CD4-positive, alpha-beta T cell treated with Interleukin-17A for 1 hour (primary cell): ENCODE measurements at places on chromosomes 13 and 19.
A peak's percentile ranks its signal among the peaks of the same experiment; 100 is the strongest.

GRCh38 chr19:14005349-14006084 is 603 bp downstream of the RFX1 start:
- DNase-seq: peak; percentile 96

GRCh38 chr13:41763782-41764181 is 197.1 kb downstream of the VWA8 start:
- DNase-seq: no peak

GRCh38 chr13:29318741-29319140 is 276.7 kb downstream of the SLC7A1 start:
- DNase-seq: no peak

DNA sequence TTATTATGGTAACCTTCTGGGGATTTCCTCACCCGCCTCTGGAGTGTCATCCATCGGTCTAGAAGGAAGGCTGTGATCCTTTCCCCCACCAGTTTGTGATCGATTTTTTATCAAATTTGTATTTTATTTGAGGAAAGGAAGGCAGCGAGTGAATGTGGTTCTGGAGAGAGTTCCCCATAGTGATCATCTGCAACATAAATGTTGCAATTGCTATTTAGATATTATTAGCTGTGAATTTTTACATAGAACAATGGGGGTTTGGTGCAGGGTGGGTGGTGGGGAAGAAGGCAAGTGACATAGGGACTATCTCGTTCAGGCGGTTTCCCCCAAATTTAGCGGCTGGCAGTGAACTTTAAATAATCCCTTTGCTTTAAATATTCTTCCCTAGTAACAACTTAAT is 1.2 kb downstream of the CDK8 start:
- DNase-seq: no peak

GRCh38 chr13:35190241-35190640 is 248.2 kb downstream of the NBEA start:
- no peak for DNase-seq

DNA sequence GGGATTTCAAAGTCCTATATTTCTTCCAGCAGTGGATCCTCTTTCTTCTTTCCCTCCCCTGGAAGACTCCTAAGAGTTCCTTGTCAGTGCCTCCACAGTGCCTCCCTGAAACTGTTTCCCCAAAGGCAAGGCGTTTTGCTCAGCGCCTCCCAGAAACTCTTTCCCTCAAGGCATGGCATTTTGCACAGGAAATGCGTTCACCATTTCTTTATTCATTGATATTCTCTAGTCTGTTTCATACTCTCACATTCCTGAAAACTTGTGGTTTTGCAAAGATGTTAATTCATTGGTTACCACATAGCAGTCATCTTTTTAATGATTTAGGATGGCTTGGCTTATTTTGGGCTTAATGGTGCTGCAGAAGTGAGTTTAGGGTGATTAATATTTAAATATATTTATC is 177.3 kb upstream of the SLC10A2 start:
- DNase-seq: no peak

GRCh38 chr13:109010912-109011311 is 381.5 kb downstream of the MYO16 start:
- DNase-seq: no peak

GRCh38 chr13:74889321-74889720 is 592.6 kb downstream of the TBC1D4 start:
- DNase-seq: no peak

DNA sequence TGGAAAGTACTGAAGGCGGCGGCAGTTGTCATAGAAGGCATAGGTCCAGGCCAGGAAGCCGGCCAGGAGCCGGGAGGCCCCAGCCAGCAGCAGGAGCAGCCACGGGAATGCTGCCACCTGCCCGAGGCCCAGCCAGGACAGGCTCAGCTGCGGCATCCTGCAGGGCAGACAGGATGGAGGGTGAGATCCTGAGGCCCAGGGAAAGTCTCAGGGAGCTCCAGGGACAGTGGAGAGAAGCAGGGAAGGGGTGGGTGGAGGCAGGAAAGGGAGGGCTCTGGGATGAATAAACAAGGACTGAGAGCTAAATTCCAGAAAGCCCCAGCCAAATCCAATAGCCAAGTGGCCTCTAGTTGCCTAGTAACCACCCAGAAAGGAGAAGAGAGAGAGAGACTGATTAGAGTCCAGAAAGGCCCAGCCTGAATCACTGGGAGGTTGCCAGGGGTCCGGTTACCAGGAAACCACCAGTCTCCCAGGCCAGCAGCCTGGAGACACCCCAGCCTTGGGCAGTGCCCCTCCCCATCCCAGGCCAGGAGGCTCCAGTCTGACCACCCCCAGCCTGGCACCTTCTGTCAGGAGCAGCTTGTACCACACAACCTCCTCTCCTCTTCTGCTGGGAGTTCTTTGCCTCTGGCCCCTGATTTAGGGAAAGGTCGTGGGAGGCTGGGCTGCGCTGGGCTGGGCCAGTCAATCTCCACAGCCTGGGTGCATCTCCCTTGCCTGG is 7.5 kb upstream of the OR10H5 start:
- no peak for DNase-seq

DNA sequence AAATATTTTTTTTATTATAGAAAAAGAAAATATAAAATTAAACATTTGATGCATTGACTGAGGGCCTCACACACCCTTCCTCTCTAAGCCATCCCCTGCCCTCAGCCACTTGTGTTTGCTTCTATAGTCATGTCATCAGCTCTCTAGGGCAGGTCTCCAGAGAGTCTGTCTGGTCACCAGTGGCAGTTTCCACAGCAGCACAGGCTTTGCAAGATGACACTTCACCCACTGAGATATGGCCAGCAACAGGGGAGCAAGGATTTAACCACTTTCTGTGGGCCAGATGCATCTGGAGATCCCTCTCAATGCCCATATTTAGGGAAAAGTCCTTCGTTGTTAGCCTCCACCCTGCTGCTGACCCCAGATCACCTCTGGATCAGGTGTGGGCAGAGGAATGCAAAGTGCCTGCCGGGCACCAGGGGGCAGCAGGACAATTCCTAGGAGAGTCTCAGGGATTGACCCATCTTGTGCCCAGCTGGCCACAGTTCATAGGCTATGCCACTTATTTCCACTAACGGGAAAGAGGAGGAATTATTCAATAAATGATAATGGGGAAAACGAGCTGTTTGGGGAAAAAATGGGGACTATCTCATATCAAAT is 4.8 kb downstream of the ABCC4 start:
- DNase-seq: peak; percentile 27

- DNase-seq: peak; percentile 39
Measured at GRCh38 chr13:73861136-73861535, 273.1 kb downstream of the KLF12 start.

GRCh38 chr13:108470921-108471320 is 158.5 kb upstream of the MYO16 start:
- no peak for DNase-seq

DNA sequence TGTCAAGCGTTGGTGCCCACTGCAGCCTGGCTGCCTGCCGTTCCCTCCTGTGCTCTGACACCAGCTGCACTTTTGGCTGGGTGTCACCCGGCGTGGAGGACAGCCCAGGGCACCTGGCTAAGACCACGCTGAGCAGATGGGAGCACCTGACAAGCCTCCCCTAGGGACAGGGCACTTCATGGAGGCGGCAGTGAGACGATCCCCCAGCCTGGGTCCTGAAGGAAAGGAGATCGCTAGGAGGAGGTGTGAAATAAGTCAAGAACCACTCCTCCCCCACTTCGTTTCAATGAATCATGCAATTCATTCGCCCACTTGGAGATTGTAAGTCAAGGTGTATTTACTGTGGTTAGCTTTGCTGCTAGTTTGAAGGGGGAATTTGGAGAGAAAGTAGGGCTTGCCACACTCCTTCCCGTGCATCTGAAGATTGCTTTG is 38.8 kb downstream of the VSTM2B start:
- no peak for DNase-seq

DNA sequence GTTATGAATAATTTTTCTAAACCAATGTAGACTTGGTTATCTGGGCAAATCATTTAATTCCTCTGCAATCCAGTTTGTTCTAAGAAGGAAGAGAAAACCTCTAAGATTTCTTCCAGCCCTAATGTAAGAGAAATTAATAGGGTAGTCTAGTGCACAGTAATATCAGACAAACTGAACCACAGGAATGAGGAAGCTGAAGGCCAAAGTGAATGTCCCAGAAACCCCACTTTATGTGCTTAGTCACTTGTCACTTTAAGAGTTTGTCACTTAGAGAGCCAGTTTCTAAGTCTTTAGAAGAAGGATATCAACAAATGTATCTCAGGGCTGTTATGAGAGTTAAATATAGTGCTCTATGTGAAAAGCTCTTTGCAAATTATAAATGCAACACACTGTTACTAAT is 750.6 kb downstream of the DIAPH3 start:
- DNase-seq: no peak

DNA sequence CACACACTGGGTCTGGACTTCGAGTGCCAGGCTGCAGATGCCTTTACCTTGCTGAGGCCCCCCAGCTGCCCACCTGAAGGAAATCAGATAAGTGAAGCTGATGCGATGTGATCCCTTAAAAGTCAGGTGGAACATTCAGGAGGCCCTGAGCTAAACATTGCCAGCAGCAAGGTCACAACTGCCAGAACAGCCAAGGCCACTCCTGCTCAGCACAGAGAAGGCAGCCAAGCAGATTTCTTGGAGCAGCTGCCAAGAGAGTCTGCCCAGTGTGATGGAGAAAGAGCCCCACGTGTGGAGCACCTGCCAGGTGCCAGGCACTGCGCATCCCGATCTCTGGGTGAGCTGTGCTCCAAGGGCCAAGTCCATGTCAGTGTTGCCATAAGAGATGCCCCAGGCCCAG is 20.6 kb upstream of the UQCRFS1 start:
- DNase-seq: no peak

DNA sequence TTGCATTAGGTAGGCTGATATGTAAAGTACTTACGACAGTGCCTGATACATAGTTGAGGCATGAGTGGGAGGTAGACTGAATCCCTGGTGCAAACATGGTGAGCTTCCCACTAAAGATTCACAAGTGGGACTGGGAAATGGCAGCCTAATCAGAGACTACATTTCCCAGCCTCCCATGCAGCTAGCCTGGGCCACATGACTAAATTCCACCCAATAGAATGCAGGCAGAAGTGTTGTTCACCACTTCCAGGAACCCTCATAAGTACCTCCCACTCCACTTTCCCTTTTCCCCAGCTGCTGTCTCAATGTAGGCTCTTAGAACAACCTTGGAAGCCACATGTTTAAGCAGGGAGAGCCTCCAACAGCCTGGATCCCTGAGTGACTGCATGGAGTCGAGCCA is 104.9 kb downstream of the CACNA1A start:
- DNase-seq: no peak

- no peak for DNase-seq
Measured at GRCh38 chr13:76091076-76091475, 454.9 kb downstream of the LMO7 start.

DNA sequence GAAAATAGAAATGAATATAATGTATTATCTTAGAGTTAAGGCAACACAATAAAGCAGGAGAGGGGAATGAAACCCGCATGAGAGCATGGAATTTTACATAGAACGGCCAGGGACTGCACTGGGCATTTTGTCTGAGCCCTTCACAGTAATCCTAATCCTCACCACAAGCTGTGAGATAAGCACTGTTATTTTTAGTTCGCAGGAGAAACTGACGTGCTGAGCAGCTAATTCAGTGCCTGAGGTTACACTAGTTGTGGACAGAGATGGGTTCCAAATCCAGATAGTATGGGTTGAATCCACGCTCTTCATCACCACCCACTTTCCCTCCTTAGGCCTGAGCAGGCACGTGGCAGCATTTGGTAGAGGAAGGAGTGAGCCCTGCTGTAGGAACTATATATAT is 24.8 kb upstream of the ZNF527 start:
- DNase-seq: no peak

- no peak for DNase-seq
Measured at GRCh38 chr13:91459485-91459884, 61.1 kb downstream of the GPC5 start.

DNA sequence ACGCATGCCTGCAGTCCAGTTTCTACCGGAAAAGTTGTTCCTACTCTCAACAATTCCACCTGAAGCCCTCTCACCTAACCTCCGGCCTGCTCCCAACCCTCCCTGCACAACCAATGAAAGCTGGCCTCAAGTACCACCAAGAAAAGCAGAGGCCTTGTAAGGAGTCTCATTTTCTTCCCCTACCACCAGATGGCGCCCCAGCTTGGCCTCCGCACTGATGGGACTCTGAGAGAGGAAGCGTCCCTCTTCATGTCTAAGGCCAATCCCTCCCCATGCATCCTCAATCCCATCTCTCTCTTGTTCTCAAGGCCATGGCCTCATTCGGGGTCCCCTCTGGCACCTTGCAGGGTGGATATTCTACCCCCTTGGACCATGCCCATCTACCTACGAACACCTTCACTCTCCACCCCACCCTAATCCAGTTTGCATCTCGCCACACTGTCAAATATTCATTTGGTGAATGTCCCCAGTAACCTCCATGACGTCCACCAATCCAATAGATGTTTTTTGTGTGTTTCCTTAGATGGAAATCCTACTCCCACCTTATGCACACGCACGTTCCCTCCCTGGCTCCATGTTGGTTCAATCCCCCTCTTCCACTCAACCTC is 412.8 kb downstream of the ZNF536 start:
- DNase-seq: peak; percentile 56

DNA sequence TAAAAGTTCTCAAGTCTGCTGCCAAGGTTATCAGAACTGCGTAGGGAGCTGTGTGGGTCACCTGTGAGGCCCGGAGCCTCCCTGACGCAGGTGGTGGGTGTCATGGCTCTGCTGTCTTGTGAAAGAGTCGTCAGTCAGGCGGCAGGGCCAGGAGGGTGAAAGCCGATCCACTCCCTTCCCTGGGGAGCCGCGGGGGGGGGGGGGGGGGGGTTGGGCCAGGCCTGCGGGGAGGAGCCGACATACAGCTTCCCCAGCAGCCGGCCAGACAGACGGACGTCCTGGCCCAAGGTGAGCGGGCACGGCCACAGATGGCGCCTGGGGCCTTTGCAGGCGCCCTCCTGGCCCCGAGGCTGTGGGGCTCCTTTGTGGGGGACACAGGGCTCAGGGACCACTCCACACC is 12.4 kb downstream of the SBNO2 start:
- no peak for DNase-seq
